ENCODE measurements at places on chromosomes 5 and 9. TPM values are rescaled to one million over a fixed set of nuclear protein-coding genes. Genes with fewer than 3 reads are reported as not detected.

FST gene
- total RNA-seq, result 141 TPM

C5 gene
- 2.8 TPM for total RNA-seq

MEGF10 gene
- not detected for total RNA-seq

VCP gene
- 516 TPM for total RNA-seq

DNA sequence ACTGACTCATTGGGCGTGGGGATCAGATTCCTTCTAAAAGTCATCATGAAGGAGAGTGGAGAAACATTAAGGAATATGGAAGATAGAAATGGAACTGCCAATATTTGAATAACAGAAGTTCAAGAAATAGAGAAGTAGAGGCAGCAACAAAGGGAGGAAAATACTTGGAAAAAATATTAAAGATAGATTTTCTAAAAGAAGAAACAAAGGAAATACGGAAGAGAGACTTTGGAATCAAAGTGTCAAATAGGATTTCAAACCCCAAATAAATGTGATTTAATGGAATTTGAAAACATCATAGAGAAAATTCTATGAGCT is 605.1 kb upstream of the KLF4 start:
- H3K27me3 ChIP-seq, result no peaks in the 10 kb centered on the region
- no peak overlapping the region for H3K27ac ChIP-seq
- H3K4me3 ChIP-seq, result no peak overlapping the region

- H3K4me1 ChIP-seq, result no peaks in the 10 kb centered on the region
- H3K27ac ChIP-seq, result no peak overlapping the region
- no peak for DNase-seq
- no peak overlapping the region for H3K4me3 ChIP-seq
- H3K36me3 ChIP-seq, result no peaks in the 10 kb centered on the region
These were observed 19.5 kb upstream of the ARAP3 start for GRCh38 chr5:141701360-141702119.
